ENCODE measurements at places on chromosomes 11 and 22. TPM values are rescaled to one million over a fixed set of nuclear protein-coding genes. Genes with fewer than 3 reads are reported as not detected.
A peak's percentile ranks its signal among the peaks of the same experiment; 100 is the strongest.

DNA sequence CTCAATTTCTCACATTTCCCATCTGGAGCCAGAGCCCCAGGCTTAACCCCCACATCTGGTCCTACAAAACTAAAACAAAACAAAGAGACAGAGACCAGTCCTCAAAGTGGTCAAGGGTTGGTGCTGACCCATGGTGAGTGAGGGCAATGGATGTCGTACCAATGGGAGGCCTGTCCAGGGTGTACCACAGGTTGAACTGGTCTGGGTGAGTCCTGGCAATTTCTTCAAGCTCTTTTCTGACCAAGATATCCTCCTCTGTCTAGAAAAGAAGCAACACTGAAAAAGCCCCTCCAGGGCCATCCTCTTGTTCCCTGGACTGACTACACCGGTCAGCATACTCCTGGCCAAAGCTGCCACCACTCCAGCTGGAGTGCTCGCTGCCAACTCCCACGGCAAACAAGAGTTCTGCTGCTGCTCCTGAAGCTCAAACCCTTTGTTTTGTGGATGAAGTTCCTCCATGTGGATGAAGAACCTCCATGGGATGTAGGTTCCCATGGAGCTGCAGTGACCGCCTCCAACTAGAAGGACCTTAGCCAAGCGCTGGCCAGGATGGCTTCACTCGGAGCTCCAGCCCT lies 6.9 kb downstream of the CYB5R2 start:
- DNase-seq: no peak

TEX54 gene
- total RNA-seq: not detected

CRY2 gene
- total RNA-seq: 4.4 TPM

CNGA4 gene
- not detected for total RNA-seq

- peak; percentile 33 for DNase-seq
Measured at GRCh38 chr11:12842933-12843636, 166.0 kb upstream of the RASSF10 start.

- no peak for DNase-seq
Measured at GRCh38 chr11:72668629-72669347, 5.4 kb downstream of the PDE2A start.

- DNase-seq: no peak
Measured at GRCh38 chr11:26949846-26950245, 44.1 kb upstream of the FIBIN start.

GRCh38 chr11:93487032-93487483 lies 56.1 kb downstream of the SMCO4 start:
- no peak for DNase-seq

DNA sequence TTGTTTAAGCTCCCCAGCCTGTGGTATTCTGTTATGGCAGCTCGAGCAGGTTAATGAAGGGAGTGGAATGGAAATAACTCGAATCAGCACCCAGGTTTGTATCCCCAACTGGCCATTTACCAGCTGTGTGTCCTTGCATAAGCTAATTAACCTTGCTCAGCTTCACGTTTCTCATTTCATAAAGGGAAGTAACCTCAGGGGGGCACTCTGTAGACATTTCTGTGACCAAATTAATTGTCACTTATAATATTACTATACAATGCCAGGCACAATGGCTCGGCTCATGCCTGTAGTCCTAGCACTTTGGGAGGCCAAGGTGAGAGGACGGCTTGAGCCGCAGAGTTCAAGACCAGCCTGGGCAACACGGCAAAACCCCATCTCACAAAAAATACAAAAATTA lies 13.8 kb downstream of the ADA2 start:
- DNase-seq: no peak

DNA sequence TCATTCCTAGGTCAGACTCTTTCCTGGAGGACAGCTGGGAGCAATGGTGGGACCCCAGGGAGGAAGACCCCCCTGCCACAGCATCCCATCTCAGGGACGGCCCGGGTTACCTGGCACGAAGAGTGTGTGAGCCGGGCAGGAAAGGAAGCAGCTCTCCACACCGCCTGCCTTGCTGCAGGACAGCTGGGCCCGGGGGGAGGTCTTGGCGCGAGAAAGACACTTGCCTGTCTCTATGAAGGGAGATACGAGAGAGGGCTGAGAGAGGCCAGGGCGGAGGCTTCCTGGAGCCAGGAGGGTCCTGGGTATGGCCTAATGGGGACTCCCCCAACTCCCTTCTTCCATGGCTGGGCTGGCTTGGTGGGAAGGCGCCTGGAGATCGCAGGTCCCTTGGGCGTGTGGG lies 36.1 kb upstream of the TTLL12 start:
- DNase-seq: no peak

DNA sequence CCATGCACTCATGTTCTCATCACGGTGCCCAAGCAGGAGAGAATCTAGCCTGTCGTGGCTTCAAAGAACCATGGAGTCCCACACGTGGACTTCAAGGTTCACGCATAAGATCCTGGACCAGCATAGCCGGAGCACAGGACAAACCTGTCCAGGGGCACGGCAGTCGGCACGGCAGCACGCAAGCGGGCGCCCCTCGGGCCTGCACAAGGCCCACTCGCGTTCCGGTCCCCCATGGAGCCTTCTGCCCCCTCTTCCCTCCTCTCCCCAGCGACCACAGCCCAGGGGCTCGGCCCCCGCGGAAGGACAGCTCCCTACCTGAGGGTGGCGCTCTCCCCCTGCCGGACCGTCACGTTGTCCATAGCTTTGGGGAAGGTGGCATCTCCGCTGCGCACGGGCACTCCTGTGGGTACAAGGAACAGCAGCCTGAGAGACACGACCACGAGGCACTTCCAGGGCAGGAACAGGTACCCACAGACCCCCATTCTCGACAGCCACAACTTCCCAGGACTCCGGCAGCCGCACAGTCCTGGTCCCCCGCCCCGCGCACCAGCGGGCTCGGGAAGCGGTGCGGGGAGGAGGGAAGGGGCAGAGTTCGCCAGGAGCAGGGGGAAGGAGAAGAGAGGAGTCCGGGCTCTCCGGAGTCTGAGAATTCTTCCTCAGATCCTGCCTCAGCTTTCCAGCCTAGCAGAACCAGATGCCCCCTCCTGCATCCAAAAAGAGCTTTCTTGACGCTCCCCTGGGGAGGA lies 589.5 kb downstream of the OPCML start:
- no peak for DNase-seq

OR52I1 gene
- not detected for total RNA-seq

DNA sequence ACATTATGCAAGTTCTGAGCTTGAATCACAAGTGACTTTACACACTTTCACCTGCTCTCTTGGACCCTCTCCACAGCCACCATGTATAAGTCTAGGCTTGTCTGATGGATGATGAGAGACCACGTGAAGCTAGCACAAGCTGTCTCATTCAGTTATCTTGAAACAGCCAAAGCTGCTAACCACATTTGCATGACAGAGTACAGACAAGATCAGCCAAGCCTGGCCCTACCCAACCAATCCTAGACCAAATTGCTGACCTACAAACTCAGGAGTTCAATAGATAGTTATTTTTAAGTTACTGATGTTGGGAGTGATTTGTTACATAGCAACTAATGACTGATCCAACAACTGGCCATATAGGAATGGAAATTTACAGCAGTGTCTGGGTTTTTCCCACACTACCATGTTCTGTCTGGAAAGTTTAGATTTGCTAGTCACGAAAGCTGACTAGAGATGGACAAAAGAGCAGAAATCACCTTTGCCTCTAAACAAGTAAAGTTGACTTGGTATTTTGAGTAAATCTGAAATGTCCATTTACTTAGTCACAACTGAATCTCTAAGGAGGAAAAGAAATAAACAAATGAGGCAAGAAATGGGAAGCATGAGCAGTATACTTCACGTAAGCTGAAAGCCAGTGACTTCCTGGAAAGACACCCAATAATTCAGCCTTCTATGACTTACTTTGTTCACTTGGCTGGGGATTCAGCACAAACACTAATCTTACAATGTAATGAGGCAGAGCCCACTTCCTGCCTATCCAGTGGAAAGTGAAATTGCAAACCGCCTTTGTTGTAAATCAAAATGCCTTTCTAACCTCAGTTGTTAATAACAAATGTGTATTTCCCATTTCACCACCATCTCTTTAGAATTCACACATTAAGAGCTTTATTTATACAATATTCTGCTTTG lies 101.7 kb downstream of the FAM181B start:
- DNase-seq: no peak

GRCh38 chr11:1508986-1509385 lies 22.4 kb upstream of the MOB2 start:
- DNase-seq: no peak

DNA sequence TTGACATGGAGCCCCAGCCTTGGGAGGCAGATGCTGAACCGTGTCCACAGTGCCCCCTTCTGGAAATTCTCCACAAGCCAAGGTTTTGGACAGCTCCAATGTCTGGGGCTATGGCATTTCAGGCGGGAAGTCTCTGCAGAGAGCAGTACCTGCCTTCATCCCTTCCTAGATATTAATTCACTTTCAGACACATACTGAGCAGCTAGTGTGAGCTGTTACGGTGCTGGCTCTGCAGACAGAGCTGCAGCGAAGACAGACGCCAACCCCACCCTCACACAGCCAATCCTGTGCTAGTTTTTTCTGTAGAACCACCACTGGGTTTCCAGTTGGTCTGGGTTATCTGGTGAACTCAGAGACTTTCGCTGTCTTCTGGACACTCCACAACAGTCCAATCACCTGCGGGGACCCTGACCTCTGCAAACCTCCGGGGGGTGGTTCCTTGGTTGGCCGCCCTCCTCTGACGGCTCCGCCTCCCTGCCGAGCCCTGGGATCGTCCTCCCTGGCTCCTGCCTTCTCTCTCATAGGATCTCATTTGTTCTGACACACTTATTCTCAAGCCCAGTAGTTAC lies 9.1 kb downstream of the LMF2 start:
- peak; percentile 73 for DNase-seq

PHETA2 gene
- total RNA-seq: 17.0 TPM

DNA sequence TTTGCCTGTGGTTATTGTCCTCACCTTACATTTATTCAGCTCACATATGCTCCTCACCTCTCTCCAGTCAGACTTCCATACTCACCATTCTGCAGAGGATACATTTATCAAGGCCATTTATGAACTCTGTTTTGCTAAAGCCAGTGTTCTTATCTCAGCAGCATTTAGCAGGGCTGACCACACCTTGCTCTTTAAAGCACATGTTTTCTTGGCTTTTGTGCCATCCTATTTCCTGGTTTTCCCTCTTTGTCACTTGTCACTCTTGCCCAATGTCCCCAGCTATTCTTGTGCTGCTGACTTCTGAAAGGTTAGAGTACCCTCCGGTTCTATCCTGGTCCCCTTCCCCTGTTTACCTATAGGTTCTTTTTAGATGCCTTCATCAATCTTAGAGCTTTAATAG lies 446.6 kb downstream of the NELL1 start:
- no peak for DNase-seq
